Foreskin melanocyte (primary cell): ENCODE measurements at places on chromosomes 4 and X.

DNA sequence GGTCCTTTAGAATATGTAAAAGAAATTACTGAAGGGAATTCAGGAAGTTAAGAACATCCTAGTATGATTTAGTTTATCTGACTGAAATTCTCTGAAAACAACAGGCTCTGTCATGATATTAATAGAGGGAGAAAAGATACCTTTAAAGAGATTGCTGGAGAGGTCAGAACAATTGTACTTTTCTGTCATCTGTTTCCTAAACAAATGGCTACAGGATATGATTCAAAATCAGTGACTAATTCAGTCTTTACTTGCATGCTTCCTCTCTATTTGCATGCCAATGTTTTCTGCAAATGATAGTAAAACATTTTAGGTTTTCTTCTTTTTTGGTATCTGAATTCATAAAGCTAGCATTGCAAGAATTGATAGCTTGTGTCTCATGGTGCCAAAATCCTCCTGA is 616.7 kb upstream of the PCDH7 start:
- DNase-seq, result peak; percentile 30

DNA sequence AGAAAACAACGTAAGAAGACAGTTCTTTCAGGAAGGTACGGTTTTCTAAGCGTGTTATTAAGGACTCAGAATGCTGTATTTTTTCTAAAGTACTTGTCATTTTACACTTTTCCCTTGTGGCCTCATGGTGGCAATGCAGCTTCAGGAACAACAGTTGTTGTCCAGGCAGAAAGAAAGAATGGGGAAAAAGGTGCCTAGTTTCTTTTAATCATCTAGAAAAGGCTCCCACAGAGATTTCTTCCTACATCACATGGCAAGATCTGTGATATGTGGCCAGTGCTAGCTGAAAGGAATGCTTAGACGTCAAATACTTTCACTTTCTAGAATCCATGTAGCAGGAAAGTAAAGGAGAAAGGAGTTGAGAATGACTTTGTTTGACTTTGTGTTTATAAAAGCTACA is 49.0 kb upstream of the TRAM1L1 start:
- DNase-seq, result peak; percentile 47

GRCh38 chr4:83392562-83392961 is 57.9 kb upstream of the HPSE start:
- no peak for DNase-seq

GRCh38 chr4:44118971-44119680 is 329.5 kb downstream of the KCTD8 start:
- DNase-seq, result no peak

- DNase-seq, result peak; percentile 15
Measured at GRCh38 chr4:107825072-107825824, 516 bp downstream of the SGMS2 start.

GRCh38 chr4:28772066-28772465 is 1911.4 kb downstream of the STIM2 start:
- DNase-seq, result no peak

GRCh38 chr4:125770814-125771398 is 456.2 kb downstream of the FAT4 start:
- DNase-seq, result no peak

DNA sequence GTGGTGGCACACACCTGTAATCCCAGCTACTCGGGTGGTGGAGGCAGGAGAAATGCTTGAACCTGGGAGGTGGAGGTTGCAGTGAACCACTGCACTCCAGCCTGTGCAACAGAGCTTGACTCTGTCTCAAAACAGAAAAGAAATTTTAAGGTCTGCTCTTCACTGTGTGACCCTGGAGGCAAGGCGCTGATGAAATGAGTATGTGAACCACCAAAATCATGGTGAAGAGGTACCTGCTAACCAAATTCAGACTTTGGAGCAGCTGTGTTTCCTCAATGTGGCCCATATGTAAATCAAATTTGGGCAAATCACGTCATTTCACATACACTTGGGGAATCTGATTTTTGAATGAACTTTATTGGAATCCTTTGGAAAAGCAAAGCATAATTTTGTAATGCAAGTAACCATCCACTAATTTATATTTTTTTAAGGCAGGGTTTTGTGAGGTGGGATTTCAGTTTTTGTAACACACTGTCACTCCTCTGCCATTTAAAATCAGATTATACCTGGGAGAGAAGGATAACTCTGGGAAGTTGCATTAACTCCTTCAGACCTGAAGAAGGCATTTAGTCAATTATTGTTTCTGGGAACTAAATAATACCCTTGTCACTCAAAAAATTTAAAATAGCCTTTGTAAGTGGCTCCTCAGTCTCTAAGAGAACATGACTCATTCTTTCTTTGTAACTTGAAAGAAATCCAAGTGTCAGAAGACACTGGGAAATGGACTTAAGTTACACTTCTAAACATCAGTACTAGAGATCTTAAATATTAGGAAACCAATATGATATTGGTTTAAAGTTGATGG is 24.0 kb downstream of the DOCK11 start:
- no peak for DNase-seq

DNA sequence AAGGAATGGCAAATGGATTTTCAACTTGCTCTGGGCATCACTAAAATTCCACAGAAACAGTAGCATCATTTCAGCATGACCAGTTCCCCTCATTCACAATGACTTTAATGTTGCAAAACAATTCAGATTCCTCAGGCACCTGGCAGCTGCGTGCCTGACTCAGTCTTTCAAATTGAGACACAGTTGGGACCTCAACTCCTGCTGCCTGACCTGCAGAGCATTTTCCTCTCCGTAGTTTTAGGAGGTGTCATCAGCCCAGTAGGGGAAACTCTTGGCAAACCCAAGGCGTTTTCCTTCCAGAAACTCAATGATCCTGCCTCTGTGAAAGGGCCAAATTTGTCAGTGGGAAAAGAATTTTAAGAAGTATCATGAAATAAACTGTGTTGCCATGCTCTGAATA is 388.9 kb downstream of the SPRY1 start:
- DNase-seq, result no peak

GRCh38 chr4:110003401-110004187 is 90.9 kb downstream of the EGF start:
- no peak for DNase-seq

DNA sequence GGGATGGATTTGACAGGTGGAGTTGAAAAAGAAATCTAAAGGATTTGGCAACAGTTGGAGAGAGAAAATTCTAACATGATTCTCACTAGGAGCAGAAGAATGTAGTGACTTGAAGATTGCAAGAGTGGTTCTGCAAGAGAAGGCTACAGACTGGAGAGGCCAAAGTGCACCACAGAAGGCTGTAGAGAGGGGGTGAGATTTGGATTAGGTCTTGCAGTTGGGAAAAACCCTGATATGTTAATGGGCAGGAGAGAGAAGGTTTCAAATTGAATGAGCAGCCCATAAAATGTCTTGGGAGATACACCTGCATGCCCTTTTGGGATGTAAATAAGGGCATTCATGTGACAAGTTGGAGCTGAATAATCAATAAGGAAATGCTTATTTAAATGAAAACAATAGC is 14.7 kb upstream of the VEGFD start:
- no peak for DNase-seq

GRCh38 chrX:65994519-65995506 is 45.1 kb downstream of the VSIG4 start:
- DNase-seq, result no peak

DNA sequence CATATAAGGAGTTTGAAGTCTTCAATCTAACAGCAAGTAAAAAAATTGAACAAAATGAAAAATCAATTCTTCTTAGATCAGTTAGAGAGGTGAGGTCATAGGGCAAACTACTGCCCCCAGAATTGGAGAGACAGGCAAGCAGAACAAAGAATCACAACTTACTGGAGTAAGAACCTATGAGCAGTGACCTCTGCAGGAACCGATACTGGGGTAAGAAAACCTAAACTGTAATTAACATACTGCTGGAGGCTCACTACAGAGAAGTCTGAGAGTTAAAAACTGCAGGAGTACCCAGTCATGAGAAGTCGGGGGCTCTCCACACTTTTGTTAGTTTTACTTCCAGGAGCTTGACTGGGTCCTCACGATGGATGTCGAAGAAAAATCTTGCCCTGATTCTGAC is 16.0 kb downstream of the CLDN22 start:
- no peak for DNase-seq

DNA sequence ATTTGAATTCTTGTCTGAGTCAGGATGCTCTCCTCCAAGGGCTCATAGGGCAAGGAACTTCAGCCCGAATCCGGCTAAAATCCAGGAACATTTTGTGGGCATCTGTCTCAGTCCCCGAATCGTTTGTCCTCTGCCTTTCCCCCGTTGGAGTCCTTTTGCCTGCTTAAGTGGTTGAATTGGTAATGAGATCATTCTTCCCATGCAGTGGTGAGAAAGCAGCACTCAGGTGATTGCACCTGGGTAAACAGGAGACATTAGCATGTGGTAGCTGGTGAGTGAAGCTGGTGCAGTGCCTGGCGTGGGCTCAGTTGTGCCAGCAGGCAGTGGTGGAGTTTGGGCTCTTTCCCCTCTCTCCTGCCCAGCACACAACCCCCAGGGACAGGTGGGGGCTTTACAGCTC is 61.9 kb upstream of the MTM1 start:
- no peak for DNase-seq

- no peak for DNase-seq
Measured at GRCh38 chr4:46524751-46525150, 134.8 kb upstream of the GABRA2 start.

DNA sequence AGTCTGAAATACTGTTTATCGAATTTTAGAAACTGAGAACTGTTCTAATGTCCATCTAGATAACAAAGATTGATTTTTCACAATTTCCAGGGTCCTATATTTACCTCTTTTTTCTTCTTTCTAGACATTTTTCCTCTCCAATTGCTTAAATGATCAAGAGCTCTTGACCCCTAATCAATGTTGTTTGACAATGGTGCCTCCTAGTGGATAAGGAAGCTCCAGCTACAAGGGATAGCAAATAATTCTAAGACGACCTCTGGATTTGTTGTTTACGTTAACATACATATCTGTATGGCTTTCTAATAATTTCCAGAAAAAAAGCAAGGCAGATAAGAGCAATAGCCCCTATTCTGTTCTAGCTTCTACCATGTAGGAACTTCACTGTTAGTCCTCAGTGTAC is 35.8 kb downstream of the GPR82 start:
- no peak for DNase-seq

- DNase-seq, result no peak
Measured at GRCh38 chr4:1208970-1209704, 36.8 kb upstream of the SPON2 start.

- DNase-seq, result no peak
Measured at GRCh38 chrX:53494436-53494835, 60.3 kb upstream of the HSD17B10 start.

DNA sequence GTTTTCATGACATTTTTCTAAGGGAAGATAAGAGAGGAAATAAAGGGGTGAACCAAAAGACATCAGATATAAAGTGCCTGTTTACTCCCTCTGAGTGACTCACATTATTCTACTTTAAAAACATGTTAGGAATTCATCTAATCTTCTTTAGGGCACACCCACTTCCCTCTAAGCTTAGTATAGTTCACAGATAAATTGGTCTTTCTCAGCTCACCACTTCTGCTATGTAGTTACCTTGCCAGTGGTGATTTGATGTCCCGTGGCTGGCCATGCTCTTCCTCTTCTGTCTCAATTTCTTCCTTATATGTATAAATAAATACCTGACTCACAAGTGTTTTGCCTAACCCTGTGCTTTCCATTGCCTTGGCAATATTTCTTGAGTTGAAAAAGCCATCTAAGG is 96.8 kb downstream of the PDLIM5 start:
- DNase-seq, result peak; percentile 11

- no peak for DNase-seq
Measured at GRCh38 chrX:131217989-131218388, 71.1 kb downstream of the IGSF1 start.

- no peak for DNase-seq
Measured at GRCh38 chr4:25538430-25538829, 117.2 kb upstream of the SLC34A2 start.

DNA sequence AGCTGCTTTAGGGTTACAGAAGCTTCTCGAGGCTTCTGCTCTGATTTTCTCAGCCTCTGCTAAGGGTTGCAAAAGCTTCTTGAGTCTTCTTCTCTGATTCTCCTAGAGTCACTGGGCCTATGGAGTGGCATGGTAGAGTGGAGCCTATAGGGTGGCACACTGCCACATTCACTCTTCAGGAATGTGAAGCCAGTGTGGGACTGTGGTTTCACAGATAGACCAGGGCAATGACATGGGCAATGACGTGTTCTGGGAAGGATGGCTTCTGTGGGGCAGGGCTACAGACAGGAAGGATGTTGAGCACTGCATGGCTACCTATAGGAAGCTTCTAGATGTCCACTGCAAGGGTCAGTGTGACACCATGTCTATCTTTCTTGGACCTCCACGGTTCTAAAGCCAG is 11.0 kb upstream of the MAMLD1 start:
- DNase-seq, result no peak

DNA sequence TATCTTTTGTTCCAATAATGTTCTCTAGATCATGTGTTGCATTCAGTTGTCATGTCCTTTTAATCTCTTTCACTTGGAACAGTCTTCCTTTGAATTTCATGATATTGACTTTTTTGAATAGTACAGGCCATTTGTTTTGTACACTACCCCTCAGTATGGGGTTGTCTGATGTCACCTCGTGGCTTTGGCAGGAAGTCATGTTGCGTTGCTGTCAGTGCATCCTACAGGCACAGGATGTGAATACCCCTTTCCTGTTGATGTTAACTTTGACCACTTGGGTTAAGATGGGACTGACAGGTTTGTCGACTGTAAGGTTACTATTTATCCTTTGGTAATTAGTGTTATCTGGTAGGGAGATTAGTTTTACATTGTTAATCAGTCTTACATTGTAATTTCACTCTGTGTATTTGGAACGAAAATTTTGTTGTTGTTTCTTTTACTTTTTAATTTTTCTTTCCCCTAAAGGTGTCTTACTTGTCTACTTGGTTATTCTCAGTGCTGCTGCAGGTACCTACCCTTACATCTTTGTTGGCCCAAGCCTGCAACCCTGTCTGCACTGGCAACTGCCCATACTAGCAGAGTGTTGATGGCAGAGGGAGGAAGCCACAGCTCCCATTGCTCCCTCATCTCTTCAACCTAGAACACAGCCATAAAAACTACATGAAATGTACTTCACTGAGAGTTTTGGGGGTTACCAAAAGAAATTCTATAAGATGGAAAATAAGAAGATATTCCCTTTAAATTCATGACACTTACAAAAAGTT is 14.7 kb upstream of the ATP8A1 start:
- no peak for DNase-seq

DNA sequence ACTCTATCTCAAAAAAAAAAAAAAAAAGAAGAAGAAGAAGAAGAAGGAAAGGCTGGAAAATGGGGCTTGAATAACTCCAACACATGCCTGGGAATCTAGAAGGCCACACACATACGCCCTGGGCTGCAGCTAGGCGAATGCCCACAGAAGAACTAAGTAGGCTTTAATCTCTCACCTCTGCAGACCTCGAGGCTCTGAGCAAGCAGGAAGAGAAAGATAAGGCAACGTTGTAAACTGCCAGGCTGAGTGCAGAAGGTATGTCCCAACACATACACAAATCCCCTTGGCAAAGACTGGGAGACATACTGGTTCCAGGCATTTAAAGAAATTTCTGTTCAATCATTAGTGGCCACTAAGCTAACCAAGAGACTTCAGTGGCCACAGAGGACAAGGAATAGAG is 18.4 kb downstream of the SLC38A5 start:
- DNase-seq, result no peak
